ENCODE measurements at places on chromosomes 2 and 18.

DNA sequence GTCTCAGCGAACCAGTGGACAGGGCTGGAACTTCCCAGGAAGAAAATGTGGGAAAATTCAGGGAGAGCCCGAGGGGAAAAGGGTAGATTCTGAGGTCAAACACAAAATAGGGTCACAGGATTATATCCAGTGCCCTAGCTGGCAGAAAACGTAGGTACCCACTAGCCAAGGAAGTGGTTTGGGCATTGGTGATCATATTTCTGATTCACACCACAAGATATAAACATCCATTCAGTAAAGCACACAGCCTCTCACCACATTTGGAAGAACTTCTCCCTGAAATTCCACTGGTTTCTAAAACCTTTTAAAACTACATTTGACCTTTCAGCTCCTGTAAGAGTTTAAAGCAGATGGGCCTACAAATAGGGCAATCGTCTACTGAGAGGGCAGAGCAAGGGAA lies 186.9 kb downstream of the TTC32 start:
- no peak for DNase-seq

- peak; percentile 34 for DNase-seq
Measured at GRCh38 chr2:9167718-9168657, 38.6 kb upstream of the ASAP2 start.

GRCh38 chr18:40249390-40250080 lies 1705.5 kb upstream of the PIK3C3 start:
- no peak for DNase-seq

GRCh38 chr2:160390544-160391455 lies 102.8 kb downstream of the RBMS1 start:
- no peak for DNase-seq

- no peak for DNase-seq
Measured at GRCh38 chr2:237876532-237876931, 17.1 kb downstream of the RAMP1 start.

GRCh38 chr2:207091928-207092327 lies 73.8 kb downstream of the KLF7 start:
- no peak for DNase-seq
